Suprapubic skin (tissue), 4 donors: ENCODE measurements at places on chromosomes 13 and 19.

DNA sequence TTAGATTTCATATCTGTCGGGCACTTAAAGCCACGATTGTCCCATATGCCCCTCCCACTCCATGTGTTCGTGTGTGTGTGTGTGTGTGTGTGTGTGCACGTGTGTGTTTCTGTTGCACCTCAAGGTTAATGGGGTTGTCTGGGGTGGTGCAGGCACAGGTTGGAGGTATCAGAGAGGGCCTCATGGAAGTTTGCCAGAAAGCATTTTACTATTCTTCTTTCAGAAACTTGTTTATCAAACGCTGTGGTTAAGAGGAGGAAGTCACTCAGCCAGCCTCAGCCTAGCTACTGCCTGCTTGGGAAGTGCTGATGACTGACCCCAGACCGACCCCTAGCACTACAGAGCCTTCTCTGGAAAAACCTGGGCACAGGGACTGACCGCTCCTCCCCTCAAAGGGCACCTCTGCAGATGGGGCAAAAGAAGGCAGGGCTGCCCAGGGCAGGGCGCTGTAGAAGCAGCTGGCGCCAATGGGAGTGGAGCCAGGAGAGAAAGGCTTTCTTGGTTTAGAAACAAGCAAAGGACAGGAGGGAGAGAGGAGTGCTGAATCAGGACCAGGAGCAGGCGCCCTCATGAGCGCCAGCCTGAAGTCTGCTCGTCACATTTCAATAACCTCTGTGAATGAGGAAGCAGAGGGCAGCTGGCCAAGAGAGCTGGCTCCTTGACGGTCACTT, 3.9 kb downstream of the SIAH3 start:
- DNase-seq: no peak
- peaks cover 16% of the 10 kb centered on the region for H3K4me1 ChIP-seq
- H3K27me3 ChIP-seq: peaks cover 61% of the 10 kb centered on the region
- no peak overlapping the region for H3K27ac ChIP-seq
- no peaks in the 10 kb centered on the region for H3K36me3 ChIP-seq

- no peaks in the 10 kb centered on the region for H3K27me3 ChIP-seq
- H3K4me3 ChIP-seq: peak overlapping the region; percentile 84
- H3K36me3 ChIP-seq: no peaks in the 10 kb centered on the region
- H3K4me1 ChIP-seq: peaks cover 75% of the 10 kb centered on the region
- peak overlapping the region; percentile 97 for H3K27ac ChIP-seq
Observed at GRCh38 chr19:19405971-19406877, 749 bp downstream of the GATAD2A start.

- peak; percentile 85 for DNase-seq
- H3K4me1 ChIP-seq: peaks cover 62% of the 10 kb centered on the region
- H3K36me3 ChIP-seq: no peaks in the 10 kb centered on the region
- peak overlapping the region; percentile 57 for H3K4me3 ChIP-seq
Observed at GRCh38 chr13:97224544-97225300, 2.6 kb downstream of the MBNL2 start.

GRCh38 chr13:101838323-101838722, 385.8 kb downstream of the ITGBL1 start:
- no peak overlapping the region for H3K27ac ChIP-seq
- H3K36me3 ChIP-seq: no peaks in the 10 kb centered on the region
- no peak for DNase-seq
- no peaks in the 10 kb centered on the region for H3K4me1 ChIP-seq
- H3K27me3 ChIP-seq: no peaks in the 10 kb centered on the region
- no peak overlapping the region for H3K4me3 ChIP-seq

DNA sequence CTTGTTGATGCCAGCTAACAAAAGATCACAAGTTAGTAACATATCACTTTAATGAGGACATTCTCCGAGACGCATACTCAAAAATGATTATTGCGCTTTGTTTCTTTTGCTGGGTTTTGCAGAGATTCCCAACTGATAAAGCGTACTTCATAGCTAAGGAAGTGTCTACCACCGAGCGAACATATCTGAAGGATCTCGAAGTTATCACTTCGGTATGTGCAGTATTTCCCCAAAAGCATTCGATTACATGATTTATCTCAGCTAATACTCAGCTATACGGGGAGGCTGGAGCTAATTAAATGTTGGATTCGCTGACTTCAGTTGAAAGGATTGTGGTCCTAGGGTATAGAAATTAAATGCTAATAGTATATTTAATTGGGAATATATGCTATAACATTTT, 166.3 kb downstream of the STK24 start:
- no peak overlapping the region for H3K4me3 ChIP-seq
- H3K4me1 ChIP-seq: peaks cover 3% of the 10 kb centered on the region
- H3K27me3 ChIP-seq: no peaks in the 10 kb centered on the region
- no peak overlapping the region for H3K27ac ChIP-seq
- no peak for DNase-seq

GRCh38 chr19:45630463-45630862, 8.7 kb downstream of the EML2 start:
- no peak overlapping the region for H3K4me3 ChIP-seq
- H3K27me3 ChIP-seq: no peaks in the 10 kb centered on the region
- no peak overlapping the region for H3K27ac ChIP-seq
- H3K4me1 ChIP-seq: peaks cover 21% of the 10 kb centered on the region
- peaks cover 29% of the 10 kb centered on the region for H3K36me3 ChIP-seq
